ENCODE measurements at places on chromosomes 16 and 17. TPM values are rescaled to one million over a fixed set of nuclear protein-coding genes. Genes with fewer than 3 reads are reported as not detected.

PIP4K2B gene
- 27.4 TPM for total RNA-seq

DNA sequence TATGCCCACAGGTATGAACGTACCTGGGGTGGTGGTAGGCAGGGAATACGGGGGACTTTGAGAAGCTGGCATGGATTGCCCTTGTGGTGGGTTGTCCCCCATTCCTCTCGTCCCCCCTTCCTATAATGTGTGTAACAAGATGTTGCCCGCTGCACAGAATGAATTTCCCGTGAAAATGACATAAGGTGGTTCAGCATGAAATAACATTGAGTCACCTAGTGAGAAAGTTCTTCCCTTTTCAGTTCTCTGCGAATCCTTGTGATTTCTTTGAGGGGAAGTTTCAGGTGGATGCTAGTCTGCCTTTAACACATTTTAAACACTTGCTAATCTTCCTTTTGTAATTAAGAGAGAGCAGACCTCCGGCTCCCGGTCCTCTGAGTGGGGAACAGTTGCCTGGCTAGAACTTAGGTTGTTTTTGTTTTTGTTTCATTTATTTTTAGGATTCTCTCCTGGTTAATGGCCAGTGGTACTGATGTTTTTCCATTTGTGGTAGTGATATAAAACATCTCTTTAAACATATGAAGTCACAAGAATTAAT, 58.9 kb downstream of the RAP1GAP2 start:
- DNase-seq, result peak; percentile 15

GRCh38 chr16:23351360-23351759, 49.3 kb downstream of the SCNN1B start:
- DNase-seq, result no peak

PRSS8 gene
- 24.6 TPM for total RNA-seq
